Motor neuron (in vitro differentiated cells): ENCODE measurements at places on chromosomes 6 and 20.

GRCh38 chr20:35518955-35519354, 10.5 kb downstream of the C20orf173 start:
- ATAC-seq, result no peak

- no peak for ATAC-seq
Measured at GRCh38 chr6:20693466-20694063, 159.3 kb downstream of the CDKAL1 start.

- no peak for ATAC-seq
Measured at GRCh38 chr20:10642856-10643559, 30.8 kb downstream of the JAG1 start.

DNA sequence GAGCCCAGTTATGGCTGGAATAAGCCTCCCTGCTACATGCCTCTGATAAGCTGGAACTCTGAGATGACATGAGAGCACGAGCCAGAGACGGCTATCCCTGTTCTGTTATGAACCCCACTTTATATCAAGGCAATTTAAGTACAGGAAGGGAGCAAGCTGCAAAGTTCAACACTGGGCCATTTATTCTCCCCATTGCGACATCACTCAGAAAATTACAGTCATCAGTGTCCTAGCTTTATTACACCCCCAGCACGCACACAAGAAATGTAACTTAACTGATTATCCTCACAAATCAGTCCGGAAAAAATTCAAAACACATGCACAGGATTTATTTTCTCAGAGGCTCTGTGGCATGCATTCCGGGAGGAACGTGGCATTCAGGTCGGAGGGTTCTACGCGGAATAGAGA, 125.3 kb upstream of the SLC2A12 start:
- no peak for ATAC-seq
